Esophagus squamous epithelium (tissue), 5 donors: ENCODE measurements at places on chromosomes 5 and 9.

GRCh38 chr5:31197183-31197582 lies 3.7 kb downstream of the CDH6 start:
- no peak for DNase-seq

GRCh38 chr9:4489919-4490704 lies at the start of gene SLC1A1:
TSS of gene SLC1A1 (plus strand) at chr9:4490468. CDS start at chr9:4490680, 212 bp downstream.
- no peak for DNase-seq

DNA sequence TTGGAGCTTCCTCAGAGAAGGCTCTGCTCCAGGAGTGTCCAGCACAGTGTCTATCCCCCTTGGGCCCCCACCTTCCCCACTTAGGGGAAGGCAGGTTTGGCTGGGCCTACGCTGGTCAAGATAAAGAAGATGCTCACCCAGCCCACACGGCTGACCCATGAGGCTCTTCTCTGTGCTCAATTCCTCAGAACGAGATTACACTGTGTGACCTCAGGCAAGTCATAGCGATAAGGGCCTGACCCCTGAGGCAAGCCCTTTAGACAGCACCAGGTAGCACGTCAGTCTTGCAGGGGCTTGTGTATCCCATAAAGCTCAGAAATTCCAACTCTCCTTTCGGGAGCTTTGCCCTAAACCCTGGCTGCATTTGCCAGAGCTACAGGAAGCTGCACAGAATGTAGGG lies 32.6 kb downstream of the CORO2A start:
- DNase-seq: no peak

DNA sequence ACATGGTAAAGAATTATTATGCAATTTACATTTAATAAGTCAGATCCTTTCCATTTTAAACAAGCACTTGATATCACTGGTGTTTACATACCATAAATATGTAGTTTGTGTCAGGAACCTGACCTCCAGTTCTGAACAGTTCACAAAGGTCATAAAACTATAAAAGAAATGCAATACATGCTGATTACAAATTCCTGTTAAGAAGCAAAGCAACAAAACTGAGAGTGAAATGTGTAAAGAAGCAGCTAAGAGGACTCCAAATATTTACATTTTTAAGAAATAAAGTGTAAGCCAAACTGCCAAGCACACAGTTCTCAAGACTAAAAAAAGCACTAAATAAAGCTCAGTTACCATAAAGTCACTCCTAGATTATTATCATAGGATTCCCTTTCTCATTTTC lies 17.4 kb upstream of the SCAI start:
- no peak for DNase-seq

GRCh38 chr5:39074017-39074814 lies at the start of gene RICTOR:
TSS of gene RICTOR (minus strand) at chr5:39074399. CDS start at chr5:39074377, 22 bp downstream.
- peak; percentile 48 for DNase-seq

DNA sequence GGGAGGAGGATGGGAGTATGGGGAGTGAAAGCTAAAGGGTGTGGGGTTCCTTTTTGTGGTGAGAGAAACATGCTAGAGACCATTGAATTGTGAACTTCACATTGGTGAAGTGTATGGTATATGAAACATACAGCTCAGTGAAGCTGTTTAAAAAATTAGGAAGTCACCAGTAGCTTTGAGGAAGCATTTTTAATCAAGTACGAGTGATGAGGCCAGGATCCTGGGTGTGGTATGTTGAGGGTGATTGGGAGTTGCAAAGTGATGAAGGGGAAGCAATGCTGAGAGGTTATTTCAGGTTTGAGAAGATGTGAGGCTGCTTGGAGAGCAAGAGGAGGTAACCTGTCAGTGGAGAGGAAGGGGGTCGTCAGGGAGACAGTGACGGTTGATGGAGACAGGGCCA lies 22.7 kb upstream of the CLK4 start:
- DNase-seq: no peak

DNA sequence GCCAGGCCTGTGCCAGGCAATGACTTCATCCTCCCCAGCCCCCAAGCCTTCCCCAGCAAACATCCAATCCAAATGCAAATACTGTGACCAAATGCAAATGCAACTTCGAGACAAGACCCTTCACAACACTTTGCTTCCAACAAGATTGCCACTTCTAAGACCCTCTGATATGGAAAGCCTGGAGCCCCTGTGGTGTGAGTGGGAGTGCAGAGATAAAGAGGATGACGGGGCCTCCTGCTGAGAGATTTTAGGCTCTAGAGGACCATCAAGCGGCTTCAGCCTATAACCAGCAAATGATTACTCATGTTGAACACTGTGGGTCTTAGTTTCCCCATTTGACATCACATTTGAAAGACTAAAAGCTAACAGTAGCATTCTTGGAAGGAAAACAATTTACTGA lies 46.6 kb upstream of the GABRP start:
- no peak for DNase-seq

DNA sequence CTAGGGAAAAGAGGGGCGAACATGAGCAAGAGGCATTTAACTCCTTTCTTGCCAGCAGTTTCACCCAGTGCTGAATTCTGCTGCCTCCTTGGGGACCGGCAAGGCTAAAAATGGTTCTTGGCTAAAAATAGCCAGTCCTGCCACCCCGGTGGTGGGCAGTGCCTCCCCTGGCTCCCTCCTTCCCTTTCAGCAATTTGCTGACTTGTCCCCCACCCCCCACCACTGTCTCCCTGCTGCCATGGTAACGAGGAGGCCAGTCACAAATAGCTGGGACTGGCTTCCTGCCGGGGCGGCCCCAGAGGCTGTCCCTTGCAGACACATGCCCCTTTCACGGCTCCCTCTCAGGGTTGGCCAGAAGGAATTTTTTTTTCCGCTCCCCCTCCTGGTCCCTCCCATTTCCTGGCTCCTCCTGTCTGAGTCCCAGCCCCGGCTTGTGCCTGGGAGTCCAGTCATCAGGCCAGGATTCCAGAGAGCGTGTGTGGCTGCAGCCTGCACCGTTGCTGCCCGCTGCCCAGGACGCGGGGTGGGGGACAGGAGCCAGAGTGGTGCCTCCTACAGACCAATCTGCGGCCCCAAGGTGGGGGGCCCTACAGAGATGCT lies 130.3 kb downstream of the RGS3 start:
- DNase-seq: peak; percentile 23

GRCh38 chr9:109966643-109967368 lies 186.8 kb downstream of the PALM2AKAP2 start:
- DNase-seq: no peak

DNA sequence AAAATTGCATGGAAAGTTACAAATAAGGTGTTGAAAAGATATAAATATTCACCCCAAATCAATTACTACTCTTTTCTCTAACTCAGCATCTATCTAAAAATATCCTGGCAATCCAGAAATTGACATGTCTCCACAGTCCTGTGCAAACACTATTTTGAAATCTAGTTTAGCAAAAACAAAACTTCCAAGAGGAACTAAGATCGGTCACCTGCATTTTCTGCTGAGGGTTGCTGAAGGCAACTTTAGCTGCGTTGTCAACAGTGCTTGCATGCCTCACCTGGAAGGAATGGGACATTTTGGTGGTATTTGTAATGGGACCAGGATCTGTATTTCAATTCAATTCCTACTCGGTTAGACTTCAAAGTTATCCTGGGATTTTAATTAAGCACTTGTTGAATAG lies 398.3 kb downstream of the NTRK2 start:
- no peak for DNase-seq

- DNase-seq: no peak
These were observed 456.7 kb downstream of the TLE4 start for GRCh38 chr9:80028501-80028900.

GRCh38 chr9:100474082-100474923 lies 1.4 kb downstream of the TMEFF1 start:
- DNase-seq: no peak

DNA sequence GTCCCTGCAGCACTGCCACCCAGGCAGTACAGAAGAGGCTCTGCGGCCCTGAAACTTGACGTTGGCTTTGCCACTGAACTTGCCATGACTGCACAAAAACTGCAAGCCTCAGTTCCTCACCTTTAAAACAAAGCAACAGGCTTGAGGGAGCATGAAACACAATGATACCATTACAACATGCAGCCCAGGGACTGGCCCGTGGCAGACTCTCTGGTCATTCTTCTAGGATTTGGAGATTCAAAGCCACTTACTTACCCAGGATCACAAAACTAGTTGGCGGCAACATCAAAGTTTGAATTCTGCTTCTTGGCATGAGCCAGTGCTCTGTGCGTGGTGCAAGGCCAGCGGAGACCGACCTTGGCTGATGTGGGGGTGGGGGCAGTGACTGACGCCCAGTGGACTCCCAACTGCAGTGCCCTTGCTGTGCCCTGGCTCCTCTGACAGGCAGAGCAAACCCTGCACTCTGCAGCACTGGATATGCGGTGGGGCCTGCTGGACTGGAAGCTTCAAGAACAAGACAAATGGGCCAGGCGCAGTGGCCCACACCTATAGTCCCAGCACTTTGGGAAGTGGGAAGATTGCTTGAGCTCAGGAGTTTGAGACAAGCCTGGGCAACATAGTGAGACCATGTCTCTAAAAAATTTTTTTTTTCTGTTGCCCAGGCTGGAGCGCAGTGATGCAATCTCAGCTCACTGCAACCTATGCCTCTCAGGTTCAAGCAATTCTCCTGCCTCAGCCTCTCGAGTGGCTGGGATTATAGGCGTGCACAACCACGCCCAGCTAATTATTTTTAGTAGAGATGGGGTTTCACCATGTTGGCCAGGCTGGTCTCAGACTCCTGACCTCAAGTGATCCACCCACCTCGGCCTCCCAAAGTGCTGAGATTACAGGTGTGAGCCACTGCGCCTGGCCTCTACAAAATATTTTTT lies 18.9 kb downstream of the SQSTM1 start:
- no peak for DNase-seq

DNA sequence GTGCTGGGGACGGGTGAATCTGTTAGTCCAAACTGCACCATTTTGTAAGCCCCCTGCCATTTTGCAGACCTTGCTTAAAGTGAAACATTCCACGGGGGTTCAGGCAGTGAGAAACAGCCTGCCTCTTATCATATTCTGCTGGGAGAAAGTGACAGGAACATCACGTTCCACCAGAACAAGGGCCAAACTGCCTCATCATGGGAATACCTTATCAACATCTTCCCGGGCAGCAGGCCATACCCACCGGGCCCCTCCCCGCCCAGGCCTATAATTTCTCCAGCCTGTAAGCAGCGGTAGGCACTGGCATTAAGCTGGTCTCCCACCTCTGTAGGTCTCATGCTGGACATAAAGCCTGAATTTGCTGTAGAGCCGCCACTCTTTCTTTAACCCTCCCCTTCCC lies 1.5 kb upstream of the CFAP77 start:
- no peak for DNase-seq

DNA sequence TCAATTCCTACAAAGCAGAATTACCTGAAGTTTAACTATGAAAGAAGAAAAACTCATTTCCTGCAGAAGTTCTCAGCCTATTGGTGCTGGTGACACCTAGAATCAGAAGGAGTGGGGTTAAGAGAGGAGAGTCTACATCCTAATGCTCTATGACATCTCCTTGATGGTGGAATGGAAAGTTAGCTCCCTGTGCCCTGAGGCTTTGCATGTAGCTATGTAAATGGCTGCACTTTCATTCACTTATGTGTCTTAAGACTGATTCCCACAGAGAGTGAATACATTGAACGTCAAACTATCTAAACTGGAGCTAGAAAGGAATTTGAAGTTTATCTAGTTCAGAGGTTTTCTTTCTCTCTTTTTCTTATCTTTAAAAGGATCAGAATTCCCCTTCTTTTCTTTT lies 52.1 kb upstream of the ADRB2 start:
- DNase-seq: no peak

- no peak for DNase-seq
These were observed 18.5 kb downstream of the OSTF1 start for GRCh38 chr9:75106857-75107256.

DNA sequence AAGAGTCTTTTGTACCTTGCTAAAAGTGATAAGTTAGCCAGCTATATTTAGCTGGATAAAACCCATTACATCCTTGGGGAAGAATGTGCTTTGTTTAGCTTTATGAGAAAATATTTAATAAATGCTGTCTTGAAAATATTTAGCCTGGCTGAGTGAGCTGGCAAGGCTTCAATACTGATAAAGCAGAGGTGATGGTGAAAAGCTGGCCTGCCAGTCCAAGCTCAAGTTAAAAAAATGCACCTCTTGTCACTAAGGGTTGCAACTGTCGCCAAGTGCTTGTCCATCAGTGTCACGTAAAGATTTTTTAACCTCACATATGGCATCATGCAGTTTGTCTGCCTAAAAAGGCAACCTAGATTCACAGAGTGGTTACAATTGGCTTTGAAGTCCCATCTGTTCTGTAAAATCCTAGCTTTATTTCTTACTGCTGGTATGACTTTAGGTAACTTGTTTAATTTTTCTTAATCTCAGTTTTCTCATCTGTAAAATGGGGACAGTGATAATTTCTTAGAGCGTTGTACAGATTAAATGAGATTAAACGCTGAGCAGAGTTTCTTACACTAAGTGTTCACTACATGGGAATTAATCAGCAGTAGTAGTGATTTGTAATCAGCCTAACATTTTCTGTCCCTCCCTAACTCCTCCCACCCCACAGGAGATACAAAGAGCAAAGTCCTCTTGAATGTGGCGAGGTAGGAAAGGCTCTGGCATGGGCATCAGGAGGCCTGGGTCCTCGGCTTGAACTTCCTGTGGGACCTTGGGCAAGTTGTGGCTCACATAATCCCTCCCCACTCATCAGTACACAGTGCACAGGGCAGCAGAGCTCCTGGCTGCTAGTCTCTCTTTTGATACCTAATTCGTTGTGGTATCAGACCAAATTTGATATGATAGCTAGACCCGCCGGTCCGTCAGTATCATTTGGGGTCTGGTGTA lies 48.7 kb downstream of the PIK3R1 start:
- DNase-seq: no peak

GRCh38 chr5:180816608-180817534 lies 14.3 kb upstream of the MGAT1 start:
- DNase-seq: no peak

GRCh38 chr9:129561594-129562281 lies 59.2 kb downstream of the C9orf50 start:
- DNase-seq: no peak

- DNase-seq: no peak
These were observed 18.3 kb upstream of the SLC2A6 start for GRCh38 chr9:133496861-133497842.

DNA sequence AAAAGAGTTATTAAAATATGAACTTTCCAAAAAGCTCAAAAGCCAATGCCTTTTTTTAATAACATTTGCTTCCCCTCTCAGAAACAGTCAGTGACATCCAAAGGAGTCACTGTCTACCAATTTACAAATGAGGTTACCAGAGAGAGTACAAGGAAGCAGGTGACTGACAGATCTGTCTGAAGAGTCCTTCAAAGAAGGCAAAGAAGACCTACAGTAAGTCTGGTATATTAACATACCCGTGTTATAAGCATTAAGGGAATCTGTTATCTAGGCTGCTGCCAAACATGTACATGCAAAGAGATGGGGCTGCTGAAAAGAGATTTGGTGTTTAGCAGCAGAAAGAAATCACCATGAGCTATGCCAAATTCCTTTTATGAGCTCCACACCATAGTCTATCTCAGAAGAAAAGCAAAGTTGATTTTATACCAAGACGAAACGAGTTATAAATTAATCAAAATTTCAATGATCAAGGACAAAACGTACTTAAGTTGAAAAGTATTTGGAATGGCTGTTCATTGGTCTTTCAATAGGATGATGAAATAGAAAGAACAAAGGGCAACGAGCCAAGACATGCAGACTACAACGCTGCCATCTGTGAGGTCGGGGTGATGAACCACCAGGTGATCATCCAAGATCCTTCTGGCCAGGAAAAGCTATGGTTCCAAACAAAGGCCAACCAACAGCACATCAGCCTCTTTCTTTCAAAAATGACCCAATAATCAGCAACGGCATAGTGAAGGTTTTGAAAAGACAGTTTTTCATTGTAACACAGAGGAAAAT lies 8.1 kb downstream of the PRELID2 start:
- no peak for DNase-seq
